AG10803 (cell line): ENCODE measurements at places on chromosomes 3 and 15.

DNA sequence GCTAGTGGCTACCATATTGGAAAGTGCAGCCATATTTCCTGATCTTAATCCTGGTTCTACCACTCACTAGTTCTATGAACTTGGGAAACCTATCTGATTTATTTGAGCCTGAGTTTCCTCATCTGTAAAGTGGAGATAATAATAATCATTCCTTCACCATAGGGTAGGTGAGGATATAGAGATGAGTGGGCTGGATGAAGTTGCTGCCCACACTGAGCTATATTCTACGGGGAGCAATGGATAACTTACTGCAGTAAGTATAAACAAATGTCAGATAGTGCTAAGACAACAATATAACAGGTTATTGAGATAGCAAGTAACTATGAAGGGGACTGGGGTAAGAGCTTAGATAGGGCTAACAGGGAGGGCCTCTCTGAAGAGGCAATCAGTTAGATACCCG is 251.5 kb upstream of the ADAMTS9 start:
- DNase-seq = no peak

- no peak for DNase-seq
These were observed 55.5 kb upstream of the CMTM7 start for GRCh38 chr3:32336113-32336498.

DNA sequence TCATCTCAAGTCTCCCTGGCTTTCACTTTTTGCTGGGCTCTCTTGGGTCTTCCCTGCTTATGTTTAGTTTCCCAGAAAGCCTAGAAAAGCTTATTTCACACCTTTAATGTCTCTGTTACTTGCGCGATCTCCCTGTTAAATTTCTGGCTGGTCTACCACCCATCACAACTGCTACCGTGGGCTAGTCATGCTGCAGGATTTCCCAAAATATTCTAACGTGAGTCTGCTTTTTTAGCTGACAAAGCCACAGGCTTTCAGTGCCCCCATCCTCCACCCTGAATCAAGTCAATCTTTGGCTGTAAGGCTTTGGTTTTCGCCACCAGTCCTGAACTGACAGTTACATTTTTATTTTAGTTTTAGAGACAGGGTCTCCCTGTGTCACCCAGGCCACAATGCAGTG is 74.1 kb downstream of the SUMF1 start:
- DNase-seq = no peak

DNA sequence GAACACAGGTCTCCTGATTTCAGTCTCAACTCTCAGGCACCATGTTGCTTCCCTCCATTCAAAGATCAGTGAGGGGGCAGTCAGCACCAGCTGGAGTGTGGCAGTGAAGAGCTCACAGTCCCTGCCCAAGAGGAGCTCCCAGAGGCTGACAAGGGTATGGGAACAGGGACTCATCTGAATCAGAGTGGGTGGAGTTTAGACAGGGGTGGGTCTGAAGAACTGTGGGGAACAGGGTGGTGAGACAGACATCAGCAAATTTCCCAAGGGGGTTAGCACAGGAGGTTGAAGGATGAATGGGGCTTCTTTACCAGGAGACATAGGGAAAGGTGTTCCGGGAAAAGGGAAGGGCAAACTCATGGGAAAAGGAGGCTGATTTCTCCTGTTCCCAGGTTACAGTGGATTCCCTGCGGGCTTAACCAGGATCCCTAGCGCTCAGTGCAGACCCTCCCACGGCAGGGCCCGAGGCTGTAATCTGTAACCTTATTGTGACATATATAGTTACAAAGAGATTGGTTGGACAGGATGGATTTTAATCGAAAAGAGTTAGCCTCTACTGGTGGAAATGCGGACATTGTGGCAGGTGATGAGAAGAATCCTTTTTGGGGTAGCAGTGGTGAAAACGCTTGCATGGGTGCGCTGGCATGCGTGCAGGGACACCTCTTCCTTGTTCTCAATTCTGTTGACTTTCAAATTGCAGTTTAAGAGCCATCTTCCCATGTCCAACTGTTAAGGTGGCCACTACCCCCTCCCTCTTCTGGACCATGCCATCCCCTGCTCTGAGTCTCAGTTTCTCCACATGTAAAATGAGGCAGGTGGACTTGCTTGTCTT is 160.3 kb downstream of the SMAD6 start:
- peak; percentile 33 for DNase-seq

GRCh38 chr3:76043746-76044145 is 258.4 kb upstream of the ZNF717 start:
- DNase-seq = no peak

DNA sequence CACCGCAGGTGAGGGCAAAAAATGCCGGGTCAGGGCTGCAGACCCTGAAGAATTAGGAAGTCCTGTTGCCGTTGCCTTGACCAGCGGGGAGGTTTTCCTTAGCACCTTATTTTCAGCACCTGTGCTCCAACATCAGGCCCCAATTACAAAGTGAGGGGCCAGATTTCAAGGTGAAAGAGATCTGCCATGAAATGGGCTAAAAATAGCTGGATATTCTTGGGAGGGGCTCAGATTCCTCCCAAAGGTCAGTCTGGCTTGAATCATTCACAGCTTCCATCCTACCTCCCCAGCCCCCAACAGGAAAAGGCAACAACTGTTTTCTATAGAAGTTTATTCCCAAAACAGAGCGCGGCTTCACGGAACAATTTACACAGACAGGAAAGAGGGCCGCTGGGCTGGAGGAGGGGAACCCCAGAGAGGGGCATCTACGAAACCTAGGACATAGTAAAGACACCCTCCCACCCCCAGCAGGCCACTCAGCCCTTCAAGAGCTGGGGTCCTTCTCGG is 941 bp upstream of the SLC26A6 start:
- no peak for DNase-seq

- no peak for DNase-seq
These were observed 57.8 kb upstream of the NUDT16 start for GRCh38 chr3:131323792-131324191.

- peak; percentile 94 for DNase-seq
These were observed 261.5 kb upstream of the LRTM1 start for GRCh38 chr3:55189359-55189801.

GRCh38 chr15:82551646-82552247 is 11.5 kb upstream of the RPS17 start:
- no peak for DNase-seq

- peak; percentile 34 for DNase-seq
These were observed 86.6 kb downstream of the GPR156 start for GRCh38 chr3:120198305-120198878.

GRCh38 chr15:58410353-58410752 is 21.4 kb upstream of the LIPC start:
- peak; percentile 69 for DNase-seq

DNA sequence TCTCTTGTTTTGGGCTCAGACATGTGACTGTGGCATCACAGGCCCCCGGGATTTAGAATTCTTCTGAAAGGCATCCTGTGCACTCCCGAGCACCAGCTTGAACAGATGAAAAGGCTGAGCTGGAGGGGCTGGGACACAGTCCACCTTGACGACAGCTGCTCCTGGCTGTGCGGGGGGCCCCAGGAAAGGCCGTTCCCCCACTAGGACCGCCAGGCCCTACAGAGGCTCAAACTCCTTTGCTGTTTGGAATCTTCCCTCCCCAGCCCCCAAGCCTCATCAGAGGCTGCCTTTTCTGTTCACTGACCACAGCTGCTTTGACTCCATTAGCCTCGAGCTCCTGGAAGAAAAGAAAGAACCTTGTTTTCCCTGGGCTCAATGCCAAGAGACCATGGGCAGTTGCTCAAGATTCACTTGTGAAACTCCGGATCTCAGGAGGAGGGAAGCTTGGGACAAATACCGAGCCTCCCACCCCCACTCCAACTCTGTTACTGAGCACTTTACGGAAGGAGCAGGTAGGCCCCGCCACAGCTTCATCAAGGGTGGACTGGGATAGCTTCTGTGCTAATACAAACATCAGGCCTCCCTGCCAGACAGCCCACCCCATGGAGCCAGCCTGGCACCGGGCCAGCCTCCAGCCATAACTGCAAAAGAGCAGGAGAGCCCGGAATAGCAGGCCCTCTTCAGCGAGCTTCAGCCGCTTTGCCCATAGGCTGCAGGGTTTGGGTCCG is 15.7 kb downstream of the CIDEC start:
- peak; percentile 87 for DNase-seq

- peak; percentile 38 for DNase-seq
These were observed 24.2 kb downstream of the WDR93 start for GRCh38 chr15:89714775-89715174.

GRCh38 chr15:101242160-101242998 is 9.5 kb downstream of the CHSY1 start:
- peak; percentile 61 for DNase-seq

- DNase-seq = no peak
These were observed 33.9 kb downstream of the IQSEC1 start for GRCh38 chr3:13039213-13039896.

- peak; percentile 6 for DNase-seq
These were observed 25.1 kb downstream of the OXSR1 start for GRCh38 chr3:38190481-38190881.

DNA sequence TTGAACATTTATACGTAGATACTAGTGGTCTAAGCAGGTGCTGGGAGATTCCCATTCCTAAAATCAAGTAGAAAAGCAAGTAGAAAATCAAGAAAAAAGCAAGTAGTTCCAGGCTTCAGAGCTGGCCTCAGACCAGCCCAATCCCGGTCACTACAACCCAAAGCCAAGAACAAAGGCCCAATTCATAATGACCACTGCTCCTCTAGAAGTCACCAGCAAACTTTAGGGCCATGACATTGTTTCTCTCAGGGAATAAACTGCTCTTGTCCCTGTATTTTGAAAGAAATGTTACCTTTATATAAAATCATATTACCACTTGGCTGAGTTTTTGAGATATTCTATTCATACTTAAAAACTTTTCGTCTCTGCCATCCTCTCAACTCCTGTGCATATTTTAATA is 106.3 kb upstream of the IL12A start:
- no peak for DNase-seq

DNA sequence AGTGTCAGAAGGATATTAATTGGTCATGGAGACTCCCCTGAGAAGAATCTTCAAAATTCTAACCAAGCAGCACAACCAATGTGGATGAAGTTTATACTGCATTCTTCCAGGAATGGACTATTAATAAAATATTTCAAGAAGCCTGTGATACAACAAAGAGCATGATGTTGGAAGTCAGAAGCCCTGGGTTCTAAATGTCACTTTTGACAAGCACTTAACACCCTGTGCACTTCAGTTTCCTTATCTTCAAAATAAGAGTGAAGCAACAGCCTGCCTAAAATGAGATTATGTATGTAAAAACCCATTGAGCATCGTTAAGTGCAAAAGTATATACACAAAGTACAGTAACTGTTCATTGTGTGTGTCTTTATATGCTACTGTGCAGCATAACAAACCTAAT is 369.4 kb downstream of the NTRK3 start:
- no peak for DNase-seq

GRCh38 chr15:98853161-98853560 is 154.4 kb downstream of the PGPEP1L start:
- peak; percentile 93 for DNase-seq

DNA sequence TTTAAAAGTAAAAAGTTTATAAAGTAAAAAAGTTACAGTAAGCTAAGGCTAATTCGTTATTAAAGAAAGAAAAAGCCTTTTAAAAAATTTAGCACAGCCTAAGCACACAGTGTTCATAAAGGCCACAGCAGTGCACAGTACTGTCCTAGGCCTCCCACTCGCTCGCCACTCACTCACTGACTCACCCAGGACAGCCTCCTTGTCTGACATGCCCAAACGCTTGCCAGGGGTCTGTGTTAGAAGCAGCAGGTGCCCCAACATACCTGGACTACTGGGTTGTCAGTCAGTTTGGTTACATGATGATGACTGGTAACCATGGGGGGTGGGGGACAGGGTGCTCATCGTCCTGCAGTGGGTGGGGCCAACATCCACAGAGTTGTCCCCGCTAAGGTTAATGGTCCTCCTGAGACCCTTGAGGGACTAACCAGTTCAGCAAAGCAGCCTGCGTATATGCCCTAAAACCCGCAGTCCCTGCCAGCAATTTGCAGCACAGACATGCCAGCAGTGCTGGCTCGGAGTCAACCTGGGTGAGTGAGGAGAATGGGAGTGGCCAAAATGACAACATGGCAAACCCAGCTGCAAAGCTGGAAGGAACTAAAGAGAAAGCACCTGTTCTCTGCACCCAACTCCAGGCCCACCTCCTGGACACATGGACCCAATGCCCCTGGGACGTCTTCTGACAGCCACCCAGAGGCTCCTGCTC is 49.2 kb downstream of the CYFIP1 start:
- DNase-seq = peak; percentile 46

DNA sequence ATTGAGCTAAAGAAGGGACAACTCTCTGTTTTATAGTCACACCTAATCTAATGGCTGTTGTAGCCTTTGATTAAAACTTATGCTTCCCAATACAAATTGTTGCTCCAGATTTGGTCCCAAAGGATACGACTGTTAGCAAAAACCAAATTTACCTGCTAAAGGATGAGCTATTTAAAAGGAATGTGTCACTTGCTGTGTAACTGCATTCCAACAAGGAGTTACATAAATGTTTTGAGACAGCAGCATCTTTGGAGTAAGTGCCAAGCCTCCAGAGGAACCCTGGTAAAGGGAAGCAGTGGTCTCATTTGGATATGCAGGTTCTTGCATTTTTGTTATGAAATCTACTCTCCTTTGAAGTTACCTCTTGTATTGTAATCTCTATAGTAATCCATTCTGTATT is 233.3 kb downstream of the THSD4 start:
- DNase-seq = no peak

DNA sequence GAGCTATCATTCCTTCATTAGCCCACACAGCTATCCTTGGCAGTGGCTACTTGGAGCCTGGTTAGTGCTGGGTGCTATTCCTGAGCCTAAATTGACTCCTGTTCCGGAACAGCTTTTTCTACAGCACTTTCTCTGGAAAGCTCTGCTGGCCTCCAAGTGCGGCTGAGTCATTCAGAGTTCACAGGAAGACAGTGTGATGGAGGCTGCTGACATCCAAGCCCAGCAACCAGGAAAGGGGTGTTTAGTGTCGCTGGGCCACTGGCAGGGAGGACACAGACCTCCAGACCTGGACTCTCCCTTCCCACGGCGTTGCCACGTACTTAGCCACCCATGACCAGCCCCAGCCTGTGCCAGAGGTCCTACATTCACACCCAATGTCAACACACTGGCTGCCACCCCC is 28.7 kb downstream of the CACNA2D2 start:
- peak; percentile 22 for DNase-seq

DNA sequence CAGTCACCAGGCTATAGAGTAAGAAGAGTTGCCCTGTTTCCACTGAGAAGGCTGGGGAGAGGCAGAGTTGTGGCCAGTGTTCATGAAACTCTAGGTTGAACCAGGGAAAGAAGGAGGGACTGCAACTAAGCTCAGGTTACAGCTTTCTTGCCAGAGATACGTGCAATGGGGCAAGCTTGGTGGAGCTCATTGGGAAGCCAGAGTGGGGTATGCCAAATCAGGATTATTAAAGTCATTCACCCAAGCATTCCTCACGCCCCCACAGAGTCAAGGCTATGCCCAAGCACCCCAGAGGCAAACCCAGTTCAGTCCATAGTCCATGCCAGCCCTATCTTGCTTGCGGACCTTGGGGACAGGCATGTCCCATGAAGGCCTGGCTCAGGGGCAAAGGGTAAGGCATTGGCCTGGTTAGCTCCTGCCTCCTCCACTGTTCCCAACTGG is 17.6 kb downstream of the SLC6A20 start:
- no peak for DNase-seq

DNA sequence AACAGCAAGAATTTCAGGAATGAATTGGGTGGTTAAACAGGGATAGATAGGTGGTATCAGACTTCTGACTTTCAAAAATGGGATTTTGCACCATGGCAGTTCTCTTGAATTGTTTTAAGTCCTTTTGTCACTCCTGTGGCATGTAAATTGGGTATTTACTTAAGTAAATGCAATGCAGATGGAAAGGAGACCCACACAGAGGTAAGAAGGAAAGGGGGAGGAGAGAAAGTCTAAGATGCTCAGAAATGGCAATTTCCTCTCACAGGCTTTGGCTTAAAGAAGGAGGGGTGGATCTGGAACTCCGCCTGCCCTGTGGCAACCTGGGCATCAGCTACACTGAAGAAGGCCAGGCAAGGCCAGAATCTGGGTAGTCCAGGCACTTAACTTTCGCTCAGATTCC is 197.1 kb upstream of the UBE2E1 start:
- no peak for DNase-seq
